Uterus (tissue), 4 donors: ENCODE measurements at places on chromosomes 5 and 9. TPM values are rescaled to one million over a fixed set of nuclear protein-coding genes. Genes with fewer than 3 reads are reported as not detected.

TLX3 gene
- total RNA-seq, result not detected

SNX18 gene
- total RNA-seq, result 47.9 TPM

TIMD4 gene
- total RNA-seq, result not detected

SLC6A7 gene
- not detected for total RNA-seq

SGCD gene
- total RNA-seq, result 7.1 TPM

TERT gene
- not detected for total RNA-seq

CFAP77 gene
- not detected for total RNA-seq

FOXD4 gene
- not detected for total RNA-seq

CDH9 gene
- total RNA-seq, result not detected

PCDHA13 gene
- total RNA-seq, result 2.8 TPM

F2R gene
- total RNA-seq, result 22.5 TPM

TRAF2 gene
- total RNA-seq, result 0.88 TPM

EPB41L4A gene
- 10.6 TPM for total RNA-seq

ECM2 gene
- total RNA-seq, result 34.0 TPM

TAS2R1 gene
- not detected for total RNA-seq

RALGPS1 gene
- total RNA-seq, result 8.5 TPM

PROB1 gene
- 1.7 TPM for total RNA-seq

KCNMB1 gene
- 5.7 TPM for total RNA-seq

GRIN3A gene
- total RNA-seq, result not detected

TPM2 gene
- total RNA-seq, result 636 TPM

PCAT7 gene
- total RNA-seq, result not detected
